ENCODE measurements at places on chromosomes 7 and 10.
A peak's percentile ranks its signal among the peaks of the same experiment; 100 is the strongest.

- DNase-seq: peak; percentile 20
Measured at GRCh38 chr10:3780771-3781467, 4.1 kb downstream of the KLF6 start.

- DNase-seq: peak; percentile 21
Measured at GRCh38 chr10:132229834-132230556, 43.2 kb downstream of the DPYSL4 start.

- no peak for DNase-seq
Measured at GRCh38 chr10:35217455-35217854, 90.8 kb downstream of the CREM start.

DNA sequence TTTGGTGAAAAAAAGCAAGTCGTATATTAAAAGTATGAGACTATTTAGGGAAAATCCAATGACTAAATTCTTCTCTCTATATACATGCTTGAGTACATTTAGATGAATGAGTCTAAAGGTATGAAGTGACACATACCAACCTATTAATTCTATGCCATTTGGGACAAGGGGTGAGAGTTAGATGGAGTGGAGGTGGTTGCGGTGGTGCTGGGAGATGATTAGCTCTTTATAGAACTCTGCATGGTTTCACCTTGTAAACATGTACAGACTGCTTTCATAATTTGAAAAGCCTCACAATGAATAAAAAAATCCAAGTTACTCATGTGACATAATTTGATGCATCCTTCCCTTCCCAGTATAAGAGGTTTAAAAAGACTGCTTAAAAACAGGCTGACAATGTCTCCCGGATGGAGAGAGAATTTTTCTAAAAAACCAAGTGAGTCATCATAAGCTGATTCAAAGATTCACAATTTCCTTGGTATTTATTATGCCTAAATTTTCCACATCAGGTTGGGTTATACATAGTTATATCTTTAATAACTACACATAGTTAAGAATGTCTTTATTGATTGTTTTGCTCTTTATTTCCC, 572.8 kb downstream of the REEP3 start:
- no peak for DNase-seq

GRCh38 chr7:120053390-120053961, 219.5 kb upstream of the KCND2 start:
- no peak for DNase-seq

GRCh38 chr7:149194799-149195179, 557 bp upstream of the ZNF282 start:
- no peak for DNase-seq

DNA sequence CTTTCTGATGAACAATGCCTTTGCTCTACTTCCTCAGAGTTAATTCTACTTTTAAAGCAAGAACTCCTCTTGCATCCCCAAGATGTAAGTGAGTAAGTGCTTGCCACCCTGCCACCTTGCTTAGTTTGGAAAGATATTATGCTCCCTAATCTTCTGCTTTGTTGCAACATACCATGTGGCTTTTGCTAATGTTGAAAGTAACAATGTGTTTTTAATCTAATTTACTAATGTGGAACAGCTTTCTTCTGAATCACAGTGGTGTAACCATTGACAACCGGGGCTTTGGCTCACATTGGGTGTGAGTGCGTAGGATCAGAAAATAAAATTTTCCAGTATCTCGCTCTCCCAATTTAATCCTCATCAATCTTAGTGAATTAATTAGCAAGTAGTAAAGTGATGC, 254.1 kb upstream of the PTER start:
- DNase-seq: no peak

- no peak for DNase-seq
Measured at GRCh38 chr10:117616179-117616578, 73.6 kb downstream of the EMX2 start.

DNA sequence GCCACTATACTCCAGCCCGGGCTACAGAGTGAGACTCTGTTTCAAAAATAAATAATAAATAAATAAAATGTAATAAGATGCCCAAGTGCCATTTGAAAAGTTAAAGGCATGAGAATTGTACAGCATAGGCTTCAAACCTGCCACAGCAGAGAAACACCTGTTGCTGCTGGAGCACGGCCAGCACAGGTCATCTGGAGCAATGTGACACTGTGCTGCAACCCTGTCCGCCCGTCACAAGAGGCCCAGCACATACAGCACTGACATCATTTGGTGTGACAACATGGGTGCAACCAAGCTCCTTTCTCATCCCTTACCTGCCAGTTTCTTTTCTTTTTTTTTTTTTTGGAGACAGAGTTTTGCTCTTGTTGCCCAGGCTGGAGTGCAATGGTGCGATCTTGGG, 1.3 kb downstream of the RFC2 start:
- DNase-seq: no peak

DNA sequence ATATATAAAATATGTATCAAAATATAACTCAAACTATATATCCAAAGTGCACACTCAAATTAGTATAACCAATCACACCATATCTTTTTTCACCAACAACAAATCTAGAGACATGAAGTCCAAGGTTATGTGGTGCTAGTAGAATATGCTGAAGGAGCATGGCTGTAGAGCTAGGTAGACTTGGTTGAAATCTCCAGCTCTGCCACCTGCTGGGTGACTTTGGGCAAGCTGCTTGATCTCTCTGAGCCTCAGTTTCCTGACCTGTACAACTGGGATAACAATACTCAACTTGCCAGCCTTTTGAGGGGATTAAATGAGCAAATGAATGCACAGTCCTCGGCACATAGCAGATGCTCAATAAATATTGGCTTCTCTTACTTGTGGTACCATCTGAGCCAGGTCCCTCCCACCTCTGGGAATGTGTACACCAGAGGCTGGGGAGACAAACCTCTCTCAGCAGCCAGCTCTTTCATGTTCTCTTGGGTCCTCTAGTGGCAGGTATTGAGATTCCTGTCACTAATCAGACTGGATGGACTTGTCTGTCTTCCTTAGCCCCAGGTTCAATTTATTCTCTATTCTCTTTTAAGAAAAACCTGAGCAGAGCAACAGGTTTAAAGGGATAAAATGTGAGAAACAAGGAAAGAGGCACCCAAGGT, 94.3 kb upstream of the PDE1C start:
- DNase-seq: peak; percentile 18

- no peak for DNase-seq
Measured at GRCh38 chr7:113285411-113285810, 167.1 kb upstream of the SMIM30 start.

DNA sequence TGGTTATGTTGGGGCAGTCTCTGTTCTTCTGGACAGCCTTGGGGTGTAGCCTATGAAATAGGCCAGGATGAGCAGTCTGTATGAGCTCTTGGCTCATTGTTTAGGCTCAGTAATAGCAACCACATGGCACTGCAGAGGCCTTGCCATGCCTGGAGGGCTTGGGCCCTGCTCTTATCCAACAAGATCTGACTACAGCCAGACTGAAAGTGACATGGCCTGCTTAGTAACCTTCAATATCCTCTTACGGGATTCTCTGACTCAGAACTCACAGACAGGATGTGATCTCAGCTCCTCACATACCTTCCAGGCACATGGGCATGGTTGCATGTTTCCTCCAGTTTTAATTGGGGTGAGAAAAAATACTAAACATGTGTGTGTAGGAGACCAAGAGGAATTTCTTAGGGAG, 289.3 kb downstream of the PTEN start:
- DNase-seq: peak; percentile 94

- no peak for DNase-seq
Measured at GRCh38 chr10:15237351-15237750, 68.9 kb upstream of the NMT2 start.

DNA sequence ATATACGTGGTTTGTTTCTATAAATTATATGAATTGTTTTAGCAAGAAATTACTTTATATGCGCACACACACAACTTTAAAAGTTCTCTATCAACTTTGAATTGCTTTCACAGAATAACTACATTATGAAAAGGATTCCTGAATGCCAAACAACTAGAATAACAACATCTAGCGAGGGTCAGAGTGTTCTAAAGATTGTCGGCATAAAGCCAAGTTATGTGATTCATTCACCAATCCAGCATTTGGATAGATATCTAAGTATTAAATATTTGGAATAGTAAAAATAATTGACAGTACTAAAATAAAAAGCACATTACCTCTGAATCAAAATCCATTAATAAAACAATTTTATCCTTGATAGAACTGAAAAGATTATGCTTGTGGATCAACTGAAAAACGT, 125.3 kb upstream of the AMPH start:
- DNase-seq: no peak

DNA sequence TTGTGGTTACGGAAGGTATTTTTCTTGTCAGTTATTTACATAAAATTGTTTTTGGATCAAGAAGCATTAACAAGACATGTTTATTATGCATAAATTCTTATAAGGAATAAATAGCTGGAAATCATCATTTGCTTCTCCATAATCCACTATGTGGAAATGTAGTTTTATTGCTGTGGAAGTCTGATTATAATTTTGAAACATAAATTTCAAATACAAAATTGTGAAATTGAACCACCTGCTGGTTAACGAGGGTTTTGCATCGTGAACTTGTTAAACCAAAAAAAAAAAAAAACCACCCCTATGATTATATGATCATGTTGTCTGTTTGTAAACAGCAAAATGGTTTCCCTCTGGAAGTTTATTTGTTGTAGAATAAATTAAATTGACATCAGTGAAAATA, 25.9 kb downstream of the ABRAXAS2 start:
- DNase-seq: peak; percentile 12

- DNase-seq: no peak
Measured at GRCh38 chr10:122856902-122857301, 11.2 kb upstream of the CUZD1 start.

DNA sequence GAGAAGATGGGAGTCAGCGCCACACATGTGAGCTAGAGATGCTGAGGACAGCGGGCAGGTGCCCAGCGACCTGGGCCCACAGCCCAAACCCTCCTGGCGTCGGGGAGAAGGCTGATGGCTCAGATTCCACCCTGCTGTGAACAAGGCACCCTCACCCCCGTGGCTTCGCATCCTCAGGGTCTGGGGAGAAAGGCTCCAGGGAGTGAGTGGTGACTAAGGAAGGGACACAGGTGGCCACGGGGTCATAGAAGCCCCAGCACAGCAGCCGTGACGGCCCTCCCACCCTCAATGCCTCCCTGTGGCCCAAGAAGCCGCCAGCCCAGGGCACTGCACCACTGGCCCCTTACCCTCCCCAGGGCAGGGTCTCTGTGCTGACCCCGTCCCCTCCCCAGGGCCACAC, 19.6 kb downstream of the INTS1 start:
- DNase-seq: no peak

- no peak for DNase-seq
Measured at GRCh38 chr10:93501650-93502049, 5.2 kb downstream of the CEP55 start.

GRCh38 chr7:91847876-91848588, 32.5 kb downstream of the MTERF1 start:
- DNase-seq: no peak

- DNase-seq: no peak
Measured at GRCh38 chr7:25012254-25012653, 32.3 kb upstream of the OSBPL3 start.

DNA sequence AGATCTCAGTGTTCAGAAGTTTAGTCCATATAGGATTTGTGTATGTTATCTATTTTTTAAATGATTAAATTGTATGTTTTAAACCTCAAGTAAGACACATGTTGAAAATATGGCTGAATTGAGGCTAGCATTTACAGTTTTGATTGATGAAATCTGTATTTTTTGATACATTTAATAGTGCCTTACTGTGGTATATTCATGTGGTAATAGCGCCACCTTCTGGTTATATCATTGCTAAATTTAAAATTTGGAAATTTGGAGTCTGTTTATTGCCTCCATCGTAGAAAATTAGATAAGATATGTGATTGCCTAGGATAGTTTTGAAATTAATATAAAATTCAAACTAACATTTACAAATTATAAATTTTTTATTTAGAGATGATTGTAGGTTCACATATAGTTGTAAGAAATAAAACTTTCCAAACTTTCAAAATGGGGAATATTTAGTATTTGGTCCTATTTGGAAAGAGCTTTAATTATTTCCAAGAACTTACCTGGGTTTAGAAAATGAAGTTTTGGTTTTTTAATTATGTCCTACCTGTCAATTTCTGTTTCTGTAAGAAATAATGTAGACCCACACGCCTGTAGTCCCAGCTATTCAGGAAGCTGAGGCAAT, 19.1 kb upstream of the ARMS2 start:
- peak; percentile 42 for DNase-seq

GRCh38 chr7:139968931-139969330, 93.8 kb downstream of the PARP12 start:
- DNase-seq: no peak

GRCh38 chr10:60137292-60137992, 231.1 kb upstream of the CCDC6 start:
- no peak for DNase-seq

DNA sequence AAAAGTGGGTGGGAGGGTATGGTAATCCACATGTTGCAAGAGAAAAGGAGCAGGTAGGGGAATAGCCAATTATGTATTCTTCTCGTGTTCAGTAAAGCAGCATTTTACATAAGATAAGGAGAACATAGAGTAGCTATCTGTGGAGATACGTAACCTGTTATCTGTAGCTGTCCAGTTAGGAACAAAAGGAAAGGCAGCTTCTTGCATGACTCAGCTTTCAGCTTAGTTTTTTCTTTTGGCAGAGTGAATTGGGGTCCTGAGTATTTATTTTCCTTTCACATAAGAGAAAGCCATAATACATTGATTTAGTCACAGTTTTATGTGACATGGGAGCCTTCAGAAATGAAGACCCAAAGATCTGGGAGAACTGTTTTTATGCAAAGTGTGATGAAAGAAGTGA, 116.7 kb upstream of the IMMP2L start:
- DNase-seq: no peak

DNA sequence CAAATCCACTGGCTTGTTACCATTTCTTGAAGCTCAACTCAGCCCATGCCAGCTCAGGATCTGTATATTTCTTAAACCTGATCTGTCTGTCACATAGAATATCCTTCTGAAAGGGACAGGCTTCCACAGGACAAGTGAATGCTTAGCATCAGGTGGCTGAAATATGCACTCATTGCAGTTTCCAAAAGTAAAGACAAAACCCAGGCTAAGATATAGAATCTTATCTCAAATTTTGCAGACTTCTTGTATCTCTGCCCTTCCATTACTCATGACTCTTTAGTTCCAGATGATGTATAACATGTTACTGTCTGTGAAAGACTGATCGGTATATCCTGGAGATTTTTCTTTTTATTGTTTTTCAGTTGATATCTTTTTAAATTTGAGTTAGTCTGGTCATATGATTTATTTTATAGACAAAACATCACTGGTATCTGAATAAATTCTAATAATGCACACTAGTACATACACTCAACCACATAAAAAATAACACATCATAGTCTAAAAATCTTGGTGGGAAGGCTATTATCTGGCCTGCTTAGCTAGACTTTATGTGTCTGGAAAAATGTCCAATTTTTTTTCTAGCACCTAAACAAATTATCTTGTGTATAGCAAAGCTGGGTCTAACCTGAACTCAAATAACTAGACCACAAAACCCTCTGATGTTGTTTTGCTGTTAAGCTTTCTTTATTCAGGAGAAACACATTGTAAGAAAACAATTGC, 182.6 kb downstream of the ADAM12 start:
- no peak for DNase-seq

- peak; percentile 90 for DNase-seq
Measured at GRCh38 chr7:80942261-80943041, 23.6 kb upstream of the SEMA3C start.
